ENCODE measurements at places on chromosomes 12 and 14.

DNA sequence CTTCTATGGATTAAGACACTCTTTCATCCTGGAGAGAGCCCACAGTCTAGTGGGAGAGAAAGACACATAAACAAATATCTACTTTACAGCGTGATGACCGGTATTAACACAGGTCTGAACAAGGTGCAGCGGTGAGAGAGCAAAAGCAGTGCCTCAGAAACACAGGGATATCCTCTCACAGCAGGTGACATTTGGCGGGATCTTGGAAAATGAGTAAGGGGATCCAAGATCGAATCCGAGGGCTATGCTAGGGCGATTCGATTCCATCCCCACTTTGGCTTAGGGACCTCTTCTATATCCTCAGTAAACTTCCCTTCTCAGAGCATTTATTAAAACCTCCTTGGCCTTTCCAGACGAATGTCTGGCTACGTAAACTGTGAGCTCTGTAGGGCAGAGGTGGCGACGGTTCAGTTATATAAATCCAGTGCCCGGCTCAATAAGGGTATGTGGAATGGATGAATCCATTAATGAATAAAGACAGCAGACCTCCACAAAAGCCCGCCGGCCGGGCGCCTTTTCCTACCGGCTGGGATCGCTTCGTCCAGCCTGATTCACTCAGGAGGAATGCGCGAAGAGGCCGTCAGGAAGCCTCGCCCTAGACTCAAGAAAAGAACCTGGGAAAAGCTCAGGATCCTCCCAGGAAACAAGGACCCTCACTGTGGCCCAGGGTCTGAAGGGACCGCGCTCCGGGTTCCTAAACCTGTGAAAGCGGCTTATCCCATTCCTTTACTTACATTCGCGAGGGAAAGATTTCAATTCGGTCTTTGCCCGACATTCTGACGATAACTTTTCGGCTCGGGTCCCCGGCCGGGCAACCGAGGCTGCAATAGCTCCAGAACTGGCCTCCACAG is 455 bp downstream of the ATP6V1D start:
- peak; percentile 45 for DNase-seq

- peak; percentile 74 for DNase-seq
Observed at GRCh38 chr12:100359822-100360221, 2.9 kb downstream of the SLC17A8 start.

DNA sequence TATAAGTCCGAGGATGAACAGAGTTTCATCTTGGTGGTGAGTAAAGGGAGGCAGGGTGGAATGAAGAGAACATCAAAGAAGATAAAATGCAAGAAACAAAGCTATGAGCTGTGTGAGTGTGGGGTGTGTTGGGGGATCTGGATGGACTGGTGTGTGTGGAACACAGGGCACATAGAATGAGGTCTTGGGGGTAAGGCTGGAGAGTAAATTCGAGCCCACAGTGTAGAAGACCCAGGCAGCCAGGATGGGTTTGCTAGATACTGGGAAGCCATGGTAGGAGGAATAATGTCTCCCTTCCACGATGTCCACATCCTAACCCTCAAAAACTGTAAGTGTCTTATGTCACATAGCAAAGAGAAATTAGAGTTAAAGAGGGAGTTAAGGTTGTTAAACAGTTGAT is 6.8 kb downstream of the KCNMB4 start:
- DNase-seq: no peak

GRCh38 chr12:127550271-127550670 is 716.7 kb upstream of the TMEM132C start:
- DNase-seq: peak; percentile 59

DNA sequence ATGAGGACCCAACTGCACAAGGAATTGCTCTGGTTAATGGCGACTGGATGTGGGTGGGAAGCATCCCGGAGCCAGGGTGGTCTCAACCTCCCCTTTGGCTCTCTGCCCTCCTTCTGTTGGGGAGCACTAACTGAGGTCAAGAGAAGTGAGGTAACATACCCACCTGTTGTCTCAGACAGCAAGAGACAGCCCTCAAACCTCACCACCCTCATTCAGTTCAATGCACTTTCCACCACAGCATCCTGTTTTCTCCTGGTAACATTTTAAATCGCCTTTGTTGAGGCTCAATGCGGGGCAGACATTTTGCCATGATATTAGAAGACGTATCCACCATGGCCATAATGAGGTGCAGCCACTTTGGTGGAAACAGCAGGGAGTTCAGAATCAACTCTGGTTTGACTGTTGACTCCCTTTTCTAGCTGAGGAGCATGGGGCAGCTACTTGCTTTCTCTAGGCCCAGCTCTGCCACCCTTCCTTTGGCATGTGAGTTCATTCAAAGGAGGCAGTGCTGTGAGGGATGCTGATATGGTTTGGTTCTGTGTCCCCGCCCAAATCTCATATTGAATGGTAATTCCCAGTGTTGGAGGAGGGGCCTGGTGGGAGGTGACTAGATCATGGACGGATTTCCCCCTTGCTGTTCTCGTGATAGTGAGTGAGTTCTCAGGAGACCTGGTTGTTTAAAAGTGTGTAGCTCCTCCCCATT is 338.6 kb downstream of the PCNX1 start:
- no peak for DNase-seq

DNA sequence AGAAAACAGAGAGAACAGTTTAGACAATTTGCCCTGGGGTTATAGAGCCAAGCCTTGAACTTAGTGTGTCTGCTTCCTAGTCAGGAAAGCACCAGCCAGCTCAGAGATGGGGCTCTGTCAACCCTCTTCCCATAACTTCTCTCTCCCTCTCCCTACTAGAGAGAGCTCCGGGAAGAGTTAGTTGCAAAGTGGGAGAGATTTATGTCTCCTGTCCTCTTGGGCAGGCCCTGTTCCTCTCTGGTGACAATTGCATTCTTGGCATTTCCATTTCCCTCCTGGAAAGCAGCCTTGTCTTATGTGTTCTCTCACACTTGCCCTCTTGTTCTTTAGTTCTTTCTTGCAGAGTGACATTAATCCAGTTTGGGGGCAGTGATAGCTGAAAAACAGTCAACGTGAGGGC is 42.1 kb upstream of the TUNAR start:
- no peak for DNase-seq

- peak; percentile 36 for DNase-seq
Observed at GRCh38 chr12:29023436-29024076, 125.5 kb upstream of the FAR2 start.

DNA sequence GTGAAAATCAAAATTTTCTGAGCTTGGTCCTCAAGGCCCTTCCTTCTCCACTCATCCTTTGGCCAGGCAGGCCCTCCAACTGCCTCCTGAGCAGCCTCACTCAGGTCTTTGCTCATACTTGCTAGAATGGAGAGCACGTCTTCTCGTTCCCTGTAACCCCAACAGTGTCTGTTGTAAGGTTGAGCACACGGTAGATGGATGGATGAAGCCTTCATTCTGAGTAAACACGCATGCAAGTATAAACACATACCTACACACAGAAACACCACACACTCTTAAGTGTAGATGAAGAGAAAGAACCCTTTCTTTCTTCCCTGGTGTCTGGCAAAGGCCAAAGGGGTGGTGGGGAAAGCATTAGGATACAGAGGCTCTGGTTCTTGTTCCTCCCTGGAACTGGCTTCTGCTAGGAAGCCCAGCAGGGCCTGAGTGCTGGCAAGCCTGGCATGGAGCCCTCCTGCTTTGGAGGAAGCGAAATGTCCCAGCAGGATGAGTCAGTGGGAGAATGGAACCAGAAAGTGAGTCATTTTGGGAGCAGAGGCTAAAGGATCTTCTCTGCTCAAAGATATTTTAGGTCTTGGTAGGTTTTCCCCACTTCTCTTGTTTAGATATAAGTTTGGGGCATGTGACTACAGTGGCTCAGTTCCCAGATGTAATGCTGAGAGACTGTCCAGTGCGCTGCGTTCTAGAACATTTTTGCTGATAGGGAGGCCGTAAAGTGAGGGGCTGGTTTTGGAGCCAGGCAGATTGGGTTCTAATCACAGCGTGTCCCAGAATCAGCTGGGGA is 127.4 kb downstream of the CACNA1C start:
- DNase-seq: peak; percentile 74

DNA sequence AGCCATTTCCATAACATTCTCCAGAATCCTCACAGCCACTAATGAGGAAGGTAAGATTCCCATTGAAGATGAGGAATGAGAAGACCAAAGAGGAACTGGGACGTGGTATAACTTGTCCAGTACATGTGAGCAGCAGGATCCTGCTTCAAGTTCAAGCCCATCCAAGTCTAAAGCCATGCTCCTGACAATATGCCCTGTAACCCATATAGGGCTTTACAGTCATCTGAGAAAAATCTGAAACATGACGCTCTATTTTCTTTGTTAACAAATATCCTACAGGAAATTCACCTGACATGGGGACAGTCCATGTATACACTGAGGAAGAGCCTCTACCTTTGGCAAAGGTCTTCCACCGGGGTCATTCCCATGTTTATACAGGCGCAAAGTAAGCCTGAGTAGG is 3.1 kb upstream of the ACTR6 start:
- DNase-seq: no peak

DNA sequence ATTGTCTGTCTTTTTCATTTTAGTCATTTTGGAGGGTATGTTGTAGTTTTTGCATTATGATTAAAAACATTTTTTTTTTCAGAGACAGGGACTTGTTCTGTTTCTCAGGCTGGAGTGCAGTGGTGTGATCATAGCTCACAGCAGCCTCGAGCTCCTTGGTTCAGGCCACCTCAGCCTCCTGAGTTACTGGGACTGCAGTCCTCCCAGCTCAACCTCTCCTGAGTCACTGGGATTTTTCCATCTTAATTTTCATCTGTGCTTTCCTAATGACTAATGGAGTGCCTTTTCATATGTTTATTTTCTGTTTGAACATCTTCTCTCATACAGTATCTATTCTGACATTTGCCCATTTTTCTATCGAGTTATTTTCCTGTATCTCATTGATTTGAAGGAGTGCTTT is 52.6 kb downstream of the DYRK2 start:
- no peak for DNase-seq

- DNase-seq: no peak
Observed at GRCh38 chr12:131033486-131033885, 79.8 kb downstream of the ADGRD1 start.

- no peak for DNase-seq
Observed at GRCh38 chr12:77064896-77065360, 441 bp downstream of the E2F7 start.

- DNase-seq: no peak
Observed at GRCh38 chr12:128829861-128830504, 6.2 kb upstream of the SLC15A4 start.

- no peak for DNase-seq
Observed at GRCh38 chr14:93735206-93735605, 53.1 kb downstream of the PRIMA1 start.

- DNase-seq: no peak
Observed at GRCh38 chr12:52530366-52530765, 10.2 kb upstream of the KRT5 start.

DNA sequence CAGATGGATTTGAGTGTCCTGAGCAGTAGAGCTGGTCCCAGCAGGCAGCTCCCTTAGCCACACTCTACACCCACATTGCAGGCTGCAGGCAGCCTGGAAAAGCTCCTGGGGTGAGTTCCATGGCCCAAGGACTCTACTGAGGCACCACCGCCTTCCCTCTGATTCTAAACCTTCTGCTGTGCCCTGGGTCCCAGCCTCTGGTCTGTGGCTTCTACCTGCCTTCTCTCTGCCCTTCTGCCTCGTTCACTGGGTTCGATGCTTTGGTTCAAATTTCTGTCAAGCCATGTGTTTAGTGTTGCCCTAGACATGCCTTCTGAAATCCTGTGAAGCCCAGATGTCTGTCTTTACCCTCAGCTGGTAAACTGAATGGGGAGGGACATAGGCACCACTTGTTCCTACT is 1.5 kb upstream of the FGF6 start:
- no peak for DNase-seq

DNA sequence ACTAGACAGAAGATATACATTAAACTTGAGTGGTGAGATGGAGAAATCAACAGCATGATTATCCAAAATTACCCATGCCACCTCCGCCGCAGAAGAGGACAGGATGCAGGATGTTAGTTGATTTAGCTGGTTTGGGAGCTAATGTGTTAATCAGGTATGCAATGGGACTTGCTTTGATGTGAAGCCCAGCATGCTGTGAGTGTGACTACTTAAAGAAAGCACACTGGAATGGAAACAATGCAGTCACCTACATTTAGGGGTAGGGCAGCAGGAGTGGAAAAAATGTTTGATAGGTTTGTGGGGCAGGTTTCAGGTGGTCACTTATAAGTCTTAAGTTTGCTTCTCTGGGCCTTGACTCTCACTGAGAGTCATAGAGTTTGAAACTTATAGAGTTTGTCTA is 170.0 kb upstream of the DAAM1 start:
- DNase-seq: no peak

DNA sequence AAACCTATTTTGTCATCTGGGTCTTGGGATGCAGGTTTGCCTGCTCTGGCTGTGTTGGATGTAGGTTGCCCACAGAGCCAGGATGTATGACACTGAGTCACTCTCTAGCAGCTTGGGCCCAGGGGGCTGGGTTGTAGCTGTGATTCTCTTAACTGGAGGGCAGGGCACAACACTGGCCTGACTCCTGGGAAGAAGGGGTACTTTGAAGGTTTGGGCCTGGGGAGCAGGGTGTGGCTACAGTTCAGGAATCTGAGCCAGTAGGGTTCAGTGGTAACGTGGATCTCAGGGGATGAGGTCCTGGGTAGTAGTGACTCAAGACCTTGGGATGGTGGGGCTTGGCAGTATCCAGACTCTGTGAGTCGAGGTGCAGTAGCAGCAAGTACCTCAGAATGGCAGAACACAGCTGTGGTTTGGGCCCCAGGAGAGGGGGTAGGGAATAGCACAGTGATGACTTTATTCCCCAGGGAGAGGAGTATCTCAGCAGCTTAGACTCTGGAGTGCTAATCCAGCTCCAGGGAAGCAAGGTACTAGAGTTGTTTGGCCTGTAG is 25.7 kb downstream of the TBC1D15 start:
- DNase-seq: peak; percentile 84

DNA sequence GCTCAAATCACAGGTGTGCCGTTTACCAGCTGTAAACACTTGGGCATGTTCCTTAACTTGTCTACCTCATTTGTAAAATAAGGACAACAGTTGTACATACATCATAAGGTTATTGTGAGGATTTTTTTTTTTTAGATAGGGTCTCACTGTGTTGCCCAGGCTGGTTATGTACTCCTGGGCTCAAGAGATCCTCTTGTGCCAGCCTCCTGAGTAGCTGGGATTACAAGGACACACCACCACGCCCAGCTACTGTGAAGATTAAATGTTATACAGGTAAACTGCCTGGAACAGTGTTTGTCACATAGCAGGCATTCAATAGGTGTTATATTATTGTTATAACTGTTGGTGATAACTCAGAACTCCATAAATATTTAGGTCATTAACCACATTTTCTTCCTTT is 12.7 kb downstream of the TMED10 start:
- DNase-seq: no peak

GRCh38 chr12:57735952-57736740 is 2.4 kb downstream of the AGAP2 start:
- no peak for DNase-seq
